WTC11 (cell line): ENCODE measurements at places on chromosomes 13 and 19.

- no peak for DNase-seq
These were observed 29.7 kb downstream of the MIPEP start for GRCh38 chr13:23859455-23859854.

DNA sequence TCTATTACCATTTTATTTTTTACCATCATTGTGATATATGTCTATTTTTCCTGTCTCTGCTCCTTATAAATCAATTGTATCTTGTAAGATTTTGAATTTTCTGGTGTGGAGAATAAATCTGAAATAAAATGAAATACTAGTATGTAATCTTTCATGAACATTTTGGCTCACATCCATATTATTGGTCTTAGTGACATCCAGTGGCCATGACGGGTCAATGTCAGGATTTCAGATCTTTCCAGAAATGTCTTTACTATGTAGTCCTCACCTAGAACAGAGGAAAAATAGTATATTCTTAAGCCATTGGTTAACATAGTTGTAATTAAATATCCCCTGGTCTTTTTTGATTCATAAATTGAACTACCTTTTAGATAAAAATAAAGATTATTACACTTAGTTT lies 109.8 kb upstream of the GPC6 start:
- no peak for DNase-seq

DNA sequence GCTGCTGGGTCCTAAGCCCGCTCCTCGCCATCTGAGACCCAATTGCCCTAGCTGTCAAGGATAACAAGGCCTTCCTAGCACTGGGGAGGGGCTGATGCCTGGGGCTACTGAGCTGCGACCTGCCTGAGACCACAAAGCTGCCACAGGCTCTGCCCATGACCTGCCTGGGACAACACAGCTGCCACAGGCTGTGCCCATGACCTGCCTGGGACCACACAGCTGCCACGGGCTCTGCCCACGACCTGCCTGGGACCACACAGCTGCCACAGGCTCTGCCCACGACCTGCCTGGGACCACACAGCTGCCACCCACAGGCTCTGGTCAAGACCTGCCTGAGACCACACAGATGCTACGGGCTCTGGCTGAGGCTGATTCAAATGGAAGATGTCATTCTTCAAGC lies 54.8 kb downstream of the EPS15L1 start:
- no peak for DNase-seq

DNA sequence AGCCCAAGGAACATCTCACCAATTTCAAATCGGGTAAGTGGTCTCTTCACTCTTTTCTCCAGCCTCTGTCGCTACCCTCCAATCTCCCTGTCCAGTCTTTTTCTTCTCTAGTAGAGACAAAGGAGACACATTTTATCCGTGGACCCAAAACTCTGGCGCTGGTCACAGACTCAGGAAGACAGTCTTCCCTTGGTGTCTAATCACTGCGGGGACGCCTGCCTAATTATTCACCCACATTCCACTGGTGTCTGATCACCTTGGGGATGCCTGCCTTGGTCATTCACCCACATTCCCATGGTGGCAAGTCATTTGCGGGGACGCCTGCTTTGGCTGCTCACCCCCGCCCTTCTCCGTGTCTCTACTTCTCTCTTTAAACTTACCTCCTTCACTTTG lies 13.8 kb upstream of the OR10H1 start:
- no peak for DNase-seq

GRCh38 chr13:110562036-110562597 lies 595 bp upstream of the RAB20 start:
- DNase-seq, result no peak
